ENCODE measurements at places on chromosomes 3 and 15.
A peak's percentile ranks its signal among the peaks of the same experiment; 100 is the strongest.

- no peak for DNase-seq
Measured at GRCh38 chr15:84793431-84794161, 23.6 kb upstream of the ALPK3 start.

DNA sequence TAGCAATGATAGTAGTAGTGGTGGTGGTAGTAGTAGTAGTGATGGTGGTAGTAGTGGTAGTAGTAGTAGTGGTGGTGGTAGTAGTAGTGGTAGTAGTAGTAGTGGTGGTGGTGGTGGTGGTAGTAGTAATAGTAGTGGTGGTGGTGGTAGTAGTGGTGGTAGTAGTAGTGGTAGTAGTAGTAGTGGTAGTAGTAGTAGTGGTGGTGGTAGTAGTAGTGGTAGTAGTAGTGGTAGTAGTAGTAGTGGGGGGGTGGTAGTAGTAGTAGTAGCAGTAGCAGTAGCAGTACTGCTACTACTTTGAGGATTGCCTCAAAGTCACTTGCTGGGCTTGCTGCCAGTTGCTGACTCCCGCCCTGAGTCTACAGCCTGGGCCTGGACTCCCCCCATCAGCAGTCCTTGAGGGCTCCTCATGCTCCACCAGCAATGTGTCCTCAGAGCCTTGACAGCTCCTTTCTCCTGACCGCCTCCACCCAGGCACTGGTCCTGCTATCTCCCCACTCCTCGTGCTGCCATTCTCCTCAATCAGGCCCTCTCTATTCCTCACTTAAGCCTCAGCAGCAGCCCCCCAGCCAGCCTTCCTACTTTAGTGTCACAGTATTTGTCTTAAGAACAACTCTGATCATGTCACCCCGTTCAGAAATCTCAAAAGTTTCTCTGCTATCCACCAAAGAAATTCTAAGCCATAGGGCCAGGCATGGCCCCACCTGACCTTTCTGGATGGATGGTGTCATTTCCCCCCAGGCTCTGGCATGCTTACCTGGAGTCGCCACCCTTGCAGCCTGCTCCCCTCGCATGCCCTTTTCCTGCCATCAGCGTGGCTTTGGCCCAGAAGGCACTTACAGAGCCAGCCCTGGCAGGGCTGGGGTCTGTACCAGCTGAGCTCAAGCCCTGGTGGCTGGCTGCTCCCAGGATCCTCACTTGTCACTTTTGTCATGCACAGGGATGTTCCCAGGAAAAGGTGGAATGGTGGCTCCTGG is 45.6 kb downstream of the DLEC1 start:
- peak; percentile 6 for DNase-seq

- DNase-seq = peak; percentile 73
Measured at GRCh38 chr3:136938334-136938733, 19.4 kb upstream of the IL20RB start.

DNA sequence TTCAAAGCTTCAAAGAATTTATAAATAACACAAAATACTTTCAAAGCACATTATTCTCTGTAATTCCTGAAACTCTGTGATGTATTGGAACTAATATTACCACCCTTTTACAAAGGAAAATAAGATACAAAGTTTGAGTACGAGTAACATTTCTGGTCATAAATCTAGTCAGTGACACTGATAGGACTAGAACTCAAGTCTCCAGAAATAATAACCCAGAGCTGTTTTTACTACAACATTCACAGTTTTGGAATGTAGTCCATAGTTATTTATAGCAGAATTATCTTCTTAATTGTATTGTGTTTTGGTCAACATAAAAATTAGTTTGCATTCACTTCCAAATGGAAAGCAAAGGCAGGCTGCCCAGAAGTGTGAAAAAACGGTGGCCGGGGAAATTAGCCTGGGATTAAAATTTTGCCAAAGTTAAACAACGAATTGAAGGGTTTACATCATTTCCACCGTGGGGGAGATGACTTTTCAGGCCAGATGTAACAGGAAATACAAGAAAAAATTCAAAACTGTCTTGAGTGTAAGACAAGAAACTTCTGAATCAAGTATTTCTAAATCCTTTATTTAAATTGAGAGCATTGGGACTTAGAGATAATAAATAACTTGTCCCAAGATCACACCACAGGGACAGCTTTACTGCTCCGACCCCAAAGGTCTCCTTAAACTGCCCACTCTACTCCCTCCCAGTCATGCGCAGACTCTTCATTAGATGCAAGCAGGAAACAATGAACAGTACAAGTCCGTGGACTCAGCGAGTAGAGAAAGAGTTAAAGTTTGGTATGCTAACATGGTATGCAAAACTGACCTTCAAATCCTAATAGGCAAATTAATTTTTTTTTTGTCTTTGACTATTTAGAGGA is 74.3 kb upstream of the VGLL4 start:
- no peak for DNase-seq

GRCh38 chr3:47399531-47400270 is 18.9 kb downstream of the PTPN23 start:
- DNase-seq = peak; percentile 31

GRCh38 chr3:79047581-79047980 is 720.2 kb downstream of the ROBO1 start:
- no peak for DNase-seq

- no peak for DNase-seq
Measured at GRCh38 chr15:101138913-101139880, 112.7 kb downstream of the CHSY1 start.

DNA sequence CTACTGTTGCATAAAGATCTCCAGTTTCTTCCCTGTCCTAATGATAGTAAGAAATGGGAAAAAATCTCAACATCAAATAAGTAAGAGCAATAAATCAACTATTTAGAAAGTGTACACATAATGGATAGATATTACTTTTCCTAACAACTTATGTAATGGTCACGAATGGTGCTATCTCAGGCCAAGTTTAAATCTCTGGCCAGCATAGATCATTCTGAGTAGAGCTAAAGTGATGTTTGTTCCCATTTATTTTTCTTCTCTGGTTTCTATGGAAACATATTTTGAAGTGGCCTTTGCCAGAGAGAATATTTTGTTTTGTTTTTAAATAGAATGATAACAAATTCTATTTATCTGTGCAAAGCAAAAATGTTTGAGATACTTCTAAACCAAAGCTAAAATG is 249.7 kb upstream of the TTC14 start:
- no peak for DNase-seq

DNA sequence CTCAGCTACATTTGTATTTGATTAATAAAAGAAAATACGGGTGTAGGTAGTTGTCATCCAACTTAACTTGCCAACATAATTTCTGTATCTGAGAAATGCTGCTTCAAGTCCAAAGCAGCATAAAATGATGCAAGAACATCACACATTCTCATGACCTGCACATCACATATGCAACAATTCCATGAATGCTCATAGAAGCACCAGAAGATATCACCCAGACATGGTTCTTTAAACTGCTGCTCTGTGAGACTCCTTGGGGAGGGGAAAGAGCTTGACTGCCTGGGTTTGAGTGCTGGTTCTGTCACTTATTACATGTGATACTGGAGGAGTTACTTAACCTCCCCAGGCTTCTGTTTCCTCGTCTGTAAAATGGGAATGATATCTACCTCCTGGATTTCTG is 39.4 kb downstream of the CHST14 start:
- DNase-seq = no peak

DNA sequence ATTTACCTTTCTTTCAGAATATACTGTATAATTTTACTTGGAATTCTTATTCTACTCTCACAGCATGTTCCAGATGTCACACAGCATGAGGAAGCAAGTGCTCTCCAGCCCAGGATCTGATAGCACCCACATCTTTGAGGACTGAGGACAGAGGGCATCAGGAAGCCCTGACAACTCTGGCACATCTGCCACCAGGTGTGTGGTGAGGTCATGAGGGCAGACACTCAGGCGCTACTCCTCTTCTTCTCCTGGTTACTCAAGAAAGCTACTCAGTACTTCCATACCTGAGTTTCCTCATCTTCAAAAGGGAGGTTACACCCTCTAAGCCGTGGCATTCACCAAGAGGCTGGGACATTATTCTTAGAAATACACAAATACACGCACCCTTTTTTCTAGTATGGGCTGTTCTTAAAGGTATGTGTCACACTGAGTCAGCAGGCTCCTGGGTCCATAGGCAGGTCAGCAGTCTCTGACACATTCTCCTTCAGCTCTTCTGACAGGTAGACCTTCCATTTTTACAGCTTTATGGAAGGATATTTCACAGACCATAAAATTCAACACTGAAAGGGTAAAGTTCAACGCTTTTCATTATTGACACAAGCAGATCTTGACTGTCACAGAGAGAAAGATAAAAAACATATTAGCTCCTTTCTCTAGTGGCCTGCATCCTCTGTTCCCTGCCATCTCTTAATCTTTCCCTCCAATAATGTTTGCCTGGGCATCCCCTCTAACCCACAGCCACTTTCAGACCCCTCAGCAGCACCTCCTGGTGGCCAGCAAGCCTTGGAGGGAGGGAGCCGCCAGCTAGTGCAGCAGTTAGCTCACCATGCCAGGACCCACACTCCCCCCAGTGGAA is 103.2 kb upstream of the TJP1 start:
- DNase-seq = peak; percentile 31

DNA sequence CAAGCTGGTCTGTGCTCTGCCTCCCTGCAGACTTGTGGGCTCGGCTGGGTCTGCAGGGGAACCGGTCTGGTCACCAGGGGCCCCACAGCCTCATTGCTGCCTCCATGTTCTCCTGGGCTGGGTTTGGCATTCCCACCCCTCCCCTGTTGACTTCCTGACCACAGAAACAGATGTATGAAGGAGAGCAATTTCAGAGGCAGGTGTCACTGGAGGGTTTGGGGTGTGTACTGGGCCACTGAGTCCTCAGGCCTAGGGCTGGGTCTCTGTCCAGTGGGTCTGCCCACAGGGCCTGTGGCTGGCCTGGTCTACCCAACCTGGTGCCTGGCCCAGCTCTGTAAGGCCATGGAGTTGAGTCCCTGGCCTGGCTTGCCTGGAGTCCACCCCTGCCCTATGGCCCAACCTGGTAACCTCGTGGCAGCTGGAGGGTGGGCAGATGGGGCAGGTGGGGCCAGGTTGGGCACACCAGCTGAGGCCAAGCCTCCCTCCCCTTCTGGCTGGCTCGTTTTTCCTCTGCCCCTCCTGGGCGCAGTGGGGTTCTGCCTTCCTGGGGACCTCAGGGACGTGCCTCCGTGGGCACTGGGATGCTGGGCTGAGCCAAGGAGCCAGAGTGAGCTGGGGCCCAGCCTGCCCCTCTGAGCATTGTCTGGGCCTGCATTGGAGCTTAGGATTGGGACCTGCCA is 20.8 kb downstream of the PLXNA1 start:
- no peak for DNase-seq

GRCh38 chr3:186361762-186362536 is at the start of gene DGKG:
DGKG (minus strand) TSS chr3:186362234; CDS start chr3:186320459, 41,775 bp downstream.
- peak; percentile 81 for DNase-seq

GRCh38 chr15:58249646-58250312 is 111.6 kb downstream of the AQP9 start:
- DNase-seq = peak; percentile 44

DNA sequence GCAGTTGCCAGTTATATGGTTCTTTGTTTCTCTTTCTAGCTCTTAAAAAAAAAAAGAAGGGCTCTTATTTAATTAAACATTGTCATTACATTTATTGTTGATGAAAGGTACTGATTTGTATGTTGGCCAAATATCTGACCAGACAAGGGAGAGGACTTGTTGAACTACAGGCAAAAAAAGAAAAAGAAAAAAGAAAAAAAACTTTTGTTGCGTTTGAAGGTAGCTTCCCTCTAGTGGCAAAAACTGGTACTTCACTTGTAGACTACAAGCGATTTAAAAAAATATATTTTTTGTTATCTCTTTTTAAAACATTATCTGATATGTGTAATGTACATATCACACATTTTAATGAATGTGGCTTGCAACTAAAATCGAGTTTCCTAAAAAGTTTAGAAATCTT is 280.6 kb downstream of the ROBO2 start:
- DNase-seq = peak; percentile 66

DNA sequence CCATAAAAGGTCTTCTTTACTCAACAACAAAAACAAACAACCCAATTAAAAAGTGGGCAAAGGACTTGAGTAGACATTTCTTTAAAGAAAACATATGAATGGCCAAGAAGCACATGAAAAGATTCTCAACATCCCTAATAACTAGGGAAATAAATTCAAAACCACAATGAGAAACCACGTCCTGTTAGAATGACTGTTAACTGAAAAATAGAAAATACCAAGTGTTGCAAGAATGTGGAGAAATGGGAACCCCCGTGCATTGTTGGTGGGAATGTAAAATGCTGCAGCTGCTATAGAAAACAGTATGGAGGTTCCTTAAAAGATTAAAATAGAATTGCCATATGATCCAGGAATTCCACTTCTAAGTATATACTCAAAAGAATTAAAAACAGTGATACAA is 34.8 kb downstream of the NMNAT3 start:
- peak; percentile 94 for DNase-seq

DNA sequence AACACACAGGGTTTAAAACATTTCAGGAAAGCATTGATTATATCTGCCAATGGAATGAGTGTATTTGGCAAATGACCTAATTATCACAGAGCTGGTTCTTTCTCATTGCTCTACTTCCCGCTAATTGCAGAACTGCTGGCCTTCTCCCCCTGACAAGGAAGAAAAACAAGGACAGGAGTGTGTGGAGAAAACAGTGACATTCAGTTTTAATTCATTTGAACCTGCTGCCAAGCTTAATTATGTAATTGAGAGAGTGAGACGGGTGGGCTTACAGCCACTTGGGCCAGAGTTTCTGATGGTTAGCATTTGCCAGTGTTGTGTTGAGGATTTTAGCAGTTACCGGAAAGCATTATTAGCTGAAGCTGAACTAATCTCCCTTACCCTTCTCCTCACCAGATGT is 301.4 kb downstream of the RBMS3 start:
- no peak for DNase-seq

DNA sequence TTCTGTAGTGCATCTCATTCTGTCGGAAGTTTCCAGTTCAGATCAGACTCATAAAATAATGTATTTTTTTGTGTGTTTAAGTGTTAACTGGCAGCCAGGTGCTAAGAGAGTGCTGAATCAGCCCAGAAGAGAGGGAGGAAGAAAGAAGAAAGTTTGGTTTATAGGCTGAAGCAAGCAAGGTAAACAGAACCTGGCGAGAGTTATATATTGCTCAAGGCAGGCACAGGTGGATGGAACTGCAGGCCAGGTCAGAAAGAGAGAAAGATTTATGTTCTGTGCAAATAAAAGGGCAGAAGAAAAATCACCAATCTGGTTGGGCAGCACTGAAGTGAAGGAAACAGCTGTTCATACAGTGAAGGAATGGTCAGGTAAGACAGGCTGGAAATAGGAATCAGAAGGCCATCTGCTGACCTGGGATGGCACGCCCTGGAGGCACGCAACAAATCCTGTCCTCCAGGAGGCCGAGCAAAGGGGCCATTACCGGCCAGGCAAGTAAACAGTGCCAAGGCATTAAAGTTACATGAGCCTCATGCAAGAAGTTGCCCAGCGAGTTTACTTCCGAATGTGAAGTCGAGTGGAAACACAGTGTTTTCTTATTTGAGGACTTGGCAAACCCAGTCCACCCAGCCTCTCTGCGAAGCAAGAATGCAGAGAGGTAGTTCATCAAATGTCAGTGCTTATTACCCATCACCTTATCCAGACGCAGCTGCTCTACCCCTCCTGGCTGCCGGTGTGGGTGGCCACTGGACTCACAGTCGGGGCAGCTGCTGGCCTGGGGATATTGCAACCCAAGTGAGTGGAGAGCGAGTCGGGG is 309.8 kb downstream of the VPS13C start:
- DNase-seq = no peak

GRCh38 chr15:89495638-89496145 is 691 bp downstream of the RHCG start:
- DNase-seq = no peak

All from suppressor macrophage treated with lipopolysaccharide for 1 hour (primary cell).